GOT3 (cell line): ENCODE measurements at places on chromosomes 13 and 19.

DNA sequence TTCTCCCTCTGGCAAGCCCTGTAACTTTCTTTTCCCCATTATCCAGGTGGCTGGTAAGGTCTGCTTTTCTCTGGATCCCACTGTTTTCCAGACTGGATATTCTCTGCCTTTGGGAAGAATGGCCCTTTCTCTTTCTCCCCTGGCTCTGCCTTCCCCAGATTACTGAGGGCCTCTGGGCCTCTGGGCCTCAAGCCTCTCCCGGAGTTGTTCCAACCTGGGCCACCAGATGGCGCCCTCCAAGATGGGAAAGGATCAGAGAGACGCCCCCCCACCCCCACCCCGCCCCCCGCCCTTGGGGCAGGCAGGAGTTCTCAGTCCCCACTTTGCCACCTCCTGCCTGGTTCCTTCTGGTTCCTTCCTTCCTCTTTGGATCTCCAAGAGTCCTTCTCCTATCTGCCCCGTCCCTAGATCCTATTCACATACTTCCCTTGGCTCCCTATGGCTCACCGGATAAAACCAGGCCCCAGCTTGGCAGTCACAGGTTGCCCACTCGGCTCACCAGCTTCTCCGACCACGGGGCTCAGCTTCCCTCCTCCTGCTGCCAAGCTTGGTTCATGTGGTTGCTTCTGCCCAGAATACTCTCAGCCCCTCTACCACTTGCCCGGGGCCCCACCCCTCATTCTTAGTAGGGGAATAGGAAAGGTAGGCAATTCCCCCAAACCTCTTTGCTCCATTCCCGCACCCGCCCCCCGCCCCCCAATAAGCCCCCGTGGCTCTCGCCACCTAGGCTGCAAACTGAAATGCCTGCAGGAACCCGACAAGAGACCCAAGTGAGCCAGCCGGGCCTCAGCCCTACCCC is 13.1 kb downstream of the EPS8L1 start:
- no peak for DNase-seq

DNA sequence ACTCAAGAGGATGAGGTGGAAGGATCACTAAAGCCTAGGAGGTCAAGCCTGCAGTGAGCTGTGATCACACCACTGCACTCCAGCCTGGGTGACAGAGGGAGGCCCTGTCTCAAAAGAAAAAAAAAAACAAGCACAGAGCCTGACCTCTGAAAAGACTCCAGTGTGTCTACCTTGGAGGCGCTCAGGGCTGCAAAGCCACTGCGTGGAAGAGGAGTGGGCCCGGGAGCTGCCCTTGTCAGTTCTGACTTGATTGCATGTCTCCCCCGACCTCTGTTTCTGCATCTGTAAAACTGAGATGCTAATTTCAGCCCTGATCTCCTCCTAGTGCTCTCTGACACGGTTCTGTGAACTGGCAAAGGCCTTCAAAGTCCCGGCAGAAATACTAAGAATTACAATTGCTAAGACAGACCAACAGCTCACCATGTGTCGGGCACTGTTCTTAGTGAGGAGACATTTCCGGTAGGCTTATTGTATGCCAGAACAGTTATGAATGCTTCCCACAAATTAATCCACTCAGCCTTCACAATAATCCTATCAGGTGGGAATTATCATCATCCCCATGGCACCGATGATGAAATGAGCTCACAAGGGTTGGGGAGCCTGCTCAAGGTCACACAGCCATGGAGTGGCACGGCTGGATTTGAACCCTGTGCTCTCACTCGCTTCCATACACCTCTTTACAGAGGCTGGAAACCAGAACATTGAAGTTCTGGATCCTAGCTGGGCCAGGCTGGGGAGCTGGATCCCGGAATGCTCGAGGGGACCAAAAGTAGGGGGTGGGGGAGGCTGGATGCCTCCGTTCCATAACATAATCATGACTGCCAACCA is 3.5 kb downstream of the AKT2 start:
- DNase-seq: no peak

DNA sequence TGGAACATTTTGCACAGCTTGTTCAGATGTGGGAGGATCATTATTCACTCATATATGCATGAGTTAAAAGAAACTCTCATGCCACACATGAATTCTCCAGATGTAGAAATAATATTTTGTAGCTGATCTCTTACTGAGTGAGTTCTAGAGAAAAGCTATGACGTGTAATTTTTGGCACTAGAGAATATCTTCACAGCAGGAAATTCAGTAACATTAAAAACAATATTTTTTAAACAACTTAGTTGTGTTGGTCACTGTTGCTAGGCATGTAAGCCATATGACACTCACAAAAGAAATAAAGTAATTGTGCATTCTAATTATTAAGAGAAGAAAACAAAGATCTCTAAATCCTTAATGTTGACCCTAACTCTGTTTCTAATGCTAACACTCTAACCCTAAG is 371.4 kb upstream of the SLC10A2 start:
- DNase-seq: no peak

- DNase-seq: no peak
Measured at GRCh38 chr13:98476106-98476505, 100.8 kb downstream of the STK24 start.

- no peak for DNase-seq
Measured at GRCh38 chr19:16527334-16527935, 14.8 kb downstream of the CHERP start.

- no peak for DNase-seq
Measured at GRCh38 chr19:54532528-54532927, 29.9 kb downstream of the LAIR2 start.

GRCh38 chr13:99087954-99088491 is 110.2 kb upstream of the DOCK9 start:
- DNase-seq: no peak

GRCh38 chr19:18338541-18338940 is 1.9 kb upstream of the PGPEP1 start:
- no peak for DNase-seq

DNA sequence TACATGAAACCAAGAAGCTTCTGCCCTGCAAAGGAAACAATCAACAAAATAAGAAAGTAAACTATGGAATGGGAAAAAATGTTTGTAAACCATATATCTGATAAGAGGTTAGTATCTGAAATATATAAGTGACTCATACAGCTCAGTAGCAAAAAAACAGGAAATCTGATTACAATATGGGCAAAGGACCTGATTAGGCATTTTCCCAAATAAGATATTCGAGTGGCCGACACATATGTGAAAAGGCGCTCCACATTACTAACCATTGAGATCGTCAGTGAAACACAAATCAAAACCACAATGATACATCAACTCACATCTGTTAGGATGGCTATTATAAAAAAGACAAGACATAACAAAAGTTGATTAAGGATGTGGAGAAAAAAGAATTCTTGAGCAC is 2818.6 kb upstream of the PCDH20 start:
- DNase-seq: no peak

GRCh38 chr13:101572456-101572855 is 120.0 kb downstream of the ITGBL1 start:
- no peak for DNase-seq

- DNase-seq: no peak
Measured at GRCh38 chr19:6226012-6226411, 53.8 kb downstream of the MLLT1 start.

- no peak for DNase-seq
Measured at GRCh38 chr13:111177081-111177711, 62.1 kb downstream of the ARHGEF7 start.

DNA sequence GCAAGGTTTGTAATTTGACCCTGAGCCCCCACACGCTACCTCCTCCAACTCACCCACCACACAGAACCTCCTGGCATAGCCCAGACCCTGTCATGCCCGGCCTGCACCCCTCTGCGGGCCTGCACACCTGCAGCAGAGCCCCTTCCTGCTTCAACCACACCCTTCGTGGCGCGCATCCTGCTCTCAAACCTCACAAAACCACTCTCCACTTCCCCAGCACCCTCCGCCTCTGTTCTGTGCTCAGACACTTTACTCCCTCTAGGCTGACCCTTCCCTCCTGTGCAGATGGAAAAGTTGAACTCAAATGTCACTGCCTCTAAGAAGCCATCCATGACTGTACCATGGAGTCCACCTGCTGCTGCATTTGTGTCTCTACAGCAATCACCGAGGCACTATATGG is 28.5 kb downstream of the FAAP24 start:
- DNase-seq: no peak

- no peak for DNase-seq
Measured at GRCh38 chr13:36453516-36453915, 21.2 kb downstream of the CCNA1 start.

- no peak for DNase-seq
Measured at GRCh38 chr19:40578442-40578908, 1.8 kb downstream of the SHKBP1 start.
